ENCODE measurements at places on chromosomes 13 and 19. TPM values are rescaled to one million over a fixed set of nuclear protein-coding genes. Genes with fewer than 3 reads are reported as not detected.
A peak's percentile ranks its signal among the peaks of the same experiment; 100 is the strongest.

- H3K27ac ChIP-seq = no peak overlapping the region
- H3K27me3 ChIP-seq = peaks cover 50% of the 10 kb centered on the region
- DNase-seq = no peak
- H3K4me1 ChIP-seq = no peaks in the 10 kb centered on the region
- no peaks in the 10 kb centered on the region for H3K36me3 ChIP-seq
- no peak overlapping the region for H3K4me3 ChIP-seq
Observed at GRCh38 chr19:42657556-42657955, 62.8 kb upstream of the CEACAM8 start.

GRCh38 chr19:17226002-17226933 lies at the start of gene OCEL1:
Gene OCEL1 (plus strand): TSS chr19:17226226. CDS start chr19:17226248, 22 bp downstream.
- peak within 1 kb of the TSS; percentile 83 for H3K27ac ChIP-seq
- peak within 1 kb of the TSS; percentile 93 for H3K4me3 ChIP-seq
- H3K4me1 ChIP-seq = no peaks in the 10 kb centered on the region
- H3K36me3 ChIP-seq = peaks cover 9% of the 10 kb centered on the region
- no peaks in the 10 kb centered on the region for H3K27me3 ChIP-seq

- no peak for DNase-seq
- no peaks in the 10 kb centered on the region for H3K36me3 ChIP-seq
- peaks cover 8% of the 10 kb centered on the region for H3K4me1 ChIP-seq
- H3K27ac ChIP-seq = no peak overlapping the region
- H3K27me3 ChIP-seq = no peaks in the 10 kb centered on the region
- H3K4me3 ChIP-seq = no peak overlapping the region
Observed at GRCh38 chr13:20157151-20157796, 3.6 kb downstream of the GJA3 start.

Gene KCNN4
- total RNA-seq = 34.2 TPM

Gene TYROBP
- total RNA-seq = not detected

DNA sequence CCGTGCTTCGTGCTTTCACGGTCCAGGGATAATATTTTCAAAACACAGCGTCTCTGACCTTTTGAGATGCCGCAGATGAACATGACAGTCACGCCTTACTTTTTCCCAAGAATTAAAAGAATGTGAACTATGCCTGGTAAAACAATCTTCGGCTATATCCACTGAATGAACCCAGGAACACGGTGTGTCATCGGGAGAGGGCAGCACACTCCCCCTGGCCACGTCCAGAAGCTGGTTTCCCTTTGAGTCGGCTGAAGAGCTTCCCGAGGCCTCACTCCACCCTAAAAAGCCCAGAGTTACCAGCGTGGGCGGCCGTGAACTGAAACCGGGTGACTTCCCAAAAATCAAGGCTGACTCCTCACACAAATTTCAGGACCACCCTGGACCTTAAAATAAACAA lies 22.9 kb upstream of the SHISA2 start:
- H3K27ac ChIP-seq = peak overlapping the region; percentile 51
- H3K27me3 ChIP-seq = no peaks in the 10 kb centered on the region
- H3K4me3 ChIP-seq = peak overlapping the region; percentile 40
- no peaks in the 10 kb centered on the region for H3K36me3 ChIP-seq

- H3K4me1 ChIP-seq = peaks cover 14% of the 10 kb centered on the region
- peak; percentile 95 for DNase-seq
- H3K27ac ChIP-seq = peak overlapping the region; percentile 99
Observed at GRCh38 chr19:45478454-45479238, 10.8 kb downstream of the FOSB start.

GRCh38 chr19:3335431-3336350 lies 30.7 kb upstream of the NFIC start:
- DNase-seq = peak; percentile 74
- peak overlapping the region; percentile 55 for H3K4me3 ChIP-seq
- peaks cover 48% of the 10 kb centered on the region for H3K4me1 ChIP-seq
- H3K27me3 ChIP-seq = peaks cover 13% of the 10 kb centered on the region
- peak overlapping the region; percentile 99 for H3K27ac ChIP-seq
- no peaks in the 10 kb centered on the region for H3K36me3 ChIP-seq

DNA sequence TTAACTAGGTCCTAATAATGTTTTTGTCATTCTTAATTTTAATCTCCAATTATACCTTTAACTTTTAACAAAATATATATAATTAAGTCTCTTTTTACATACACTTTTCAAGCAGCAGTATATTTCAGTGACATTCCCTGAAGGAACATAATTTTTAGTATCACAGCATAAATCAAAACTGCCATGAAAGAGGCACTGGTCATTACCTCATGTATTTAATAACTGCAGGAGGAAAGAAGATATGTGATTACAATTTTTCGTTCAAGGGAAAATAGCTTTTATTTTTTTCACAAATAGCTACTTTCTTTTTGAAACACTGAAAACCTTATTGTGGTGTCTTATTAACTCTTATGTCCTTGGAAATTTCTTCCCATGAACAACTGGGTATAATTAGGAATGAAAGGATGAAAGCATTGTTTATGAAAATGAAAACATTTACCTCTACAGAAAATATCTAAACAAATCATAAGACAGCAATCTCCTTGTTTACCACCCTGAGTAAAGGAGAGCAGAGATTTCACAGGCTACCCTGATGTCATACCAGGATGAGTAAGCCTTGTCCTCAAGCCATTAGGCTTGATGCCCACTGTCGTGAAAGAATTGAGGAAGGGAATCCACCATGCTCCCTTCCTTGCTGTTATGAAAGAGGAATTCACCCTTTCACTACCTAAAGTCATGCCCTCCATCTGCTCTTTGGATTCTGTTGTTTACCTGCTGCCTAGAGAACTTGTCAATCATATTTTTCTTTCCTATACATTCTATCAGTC lies 877.2 kb upstream of the PCDH20 start:
- H3K27me3 ChIP-seq = peaks cover 6% of the 10 kb centered on the region
- H3K27ac ChIP-seq = no peak overlapping the region
- H3K36me3 ChIP-seq = no peaks in the 10 kb centered on the region
- DNase-seq = peak; percentile 76
- H3K4me1 ChIP-seq = no peaks in the 10 kb centered on the region

DNA sequence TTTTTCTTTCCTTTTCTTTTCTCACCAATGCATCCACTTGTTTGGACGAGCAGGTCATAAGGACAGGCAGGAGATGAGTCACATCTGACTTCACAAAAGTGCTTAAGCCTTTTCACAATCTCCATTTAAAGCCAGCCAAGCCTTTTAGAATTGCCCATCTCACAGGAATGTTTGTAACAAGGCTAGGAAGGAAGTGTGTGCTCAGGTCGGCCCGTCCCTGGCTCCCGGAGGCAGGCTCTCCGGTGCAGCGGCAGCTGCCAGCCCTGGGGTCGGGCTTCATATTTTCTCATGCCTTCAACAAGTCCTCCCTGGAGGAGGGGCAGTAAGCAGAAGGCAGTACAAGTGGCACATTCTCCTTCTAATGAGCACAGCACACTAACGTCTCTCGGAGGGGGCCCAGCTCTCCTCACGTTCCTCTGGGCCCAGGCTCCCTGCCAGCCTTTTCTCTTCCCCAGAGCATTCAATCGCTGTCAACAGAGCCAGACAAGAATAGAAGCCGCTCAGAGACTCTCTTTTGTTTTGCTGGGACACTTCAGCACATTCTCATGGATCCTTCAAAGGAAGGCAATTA lies 180.5 kb downstream of the COL4A1 start:
- peaks cover 29% of the 10 kb centered on the region for H3K4me1 ChIP-seq
- peak overlapping the region; percentile 73 for H3K27ac ChIP-seq
- peak; percentile 97 for DNase-seq

Gene ZNF112
- total RNA-seq = 5.4 TPM

GRCh38 chr13:67138970-67139369 lies 91.2 kb downstream of the PCDH9 start:
- no peak overlapping the region for H3K27ac ChIP-seq
- H3K4me3 ChIP-seq = no peak overlapping the region
- H3K36me3 ChIP-seq = no peaks in the 10 kb centered on the region
- DNase-seq = no peak
- H3K4me1 ChIP-seq = peaks cover 12% of the 10 kb centered on the region

DNA sequence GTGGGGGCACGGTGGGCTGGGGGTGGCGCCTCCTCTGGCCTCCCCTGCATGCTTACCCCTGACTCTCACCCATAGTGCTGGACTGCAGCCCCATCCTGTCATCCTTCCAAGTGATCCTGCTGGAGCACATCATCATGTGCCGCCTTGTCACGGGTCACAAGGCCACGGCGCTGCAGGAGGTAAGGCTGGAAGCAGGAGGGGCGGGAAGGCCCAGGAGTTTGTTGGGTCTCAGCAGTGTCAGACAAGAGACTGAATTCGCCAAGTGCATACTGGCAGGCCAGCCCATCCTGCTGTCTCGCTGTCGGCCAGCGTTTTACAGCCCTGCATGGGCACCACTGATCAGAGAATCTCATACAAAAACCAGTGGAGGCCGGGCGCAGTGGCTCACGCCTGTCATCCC lies 23.1 kb downstream of the MAU2 start:
- no peak for DNase-seq
- peaks cover 51% of the 10 kb centered on the region for H3K36me3 ChIP-seq
- H3K4me1 ChIP-seq = no peaks in the 10 kb centered on the region
- no peaks in the 10 kb centered on the region for H3K27me3 ChIP-seq

DNA sequence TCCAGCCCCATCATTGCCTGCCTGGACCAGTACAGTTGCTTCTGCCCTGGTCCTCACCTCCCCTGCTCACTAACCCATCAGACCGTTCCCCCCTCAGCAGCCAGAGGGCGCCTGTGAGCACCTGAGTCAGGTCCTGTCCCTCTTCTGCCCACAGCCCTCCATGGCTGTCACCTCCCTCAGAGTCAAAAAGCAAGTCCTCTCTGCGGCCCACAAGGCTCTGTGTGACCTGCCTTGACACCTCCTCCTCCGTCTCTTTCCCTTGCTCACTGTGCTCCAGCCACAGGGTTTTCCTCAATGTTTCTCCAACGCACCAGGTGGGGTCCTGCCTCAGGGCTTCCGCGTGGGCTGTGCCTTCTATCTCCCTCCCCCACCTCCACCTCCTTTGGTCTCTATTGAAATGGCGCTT lies 29.4 kb upstream of the PTPRS start:
- H3K27ac ChIP-seq = no peak overlapping the region
- no peak overlapping the region for H3K4me3 ChIP-seq
- H3K4me1 ChIP-seq = no peaks in the 10 kb centered on the region
- peaks cover 16% of the 10 kb centered on the region for H3K27me3 ChIP-seq
- DNase-seq = peak; percentile 66

DNA sequence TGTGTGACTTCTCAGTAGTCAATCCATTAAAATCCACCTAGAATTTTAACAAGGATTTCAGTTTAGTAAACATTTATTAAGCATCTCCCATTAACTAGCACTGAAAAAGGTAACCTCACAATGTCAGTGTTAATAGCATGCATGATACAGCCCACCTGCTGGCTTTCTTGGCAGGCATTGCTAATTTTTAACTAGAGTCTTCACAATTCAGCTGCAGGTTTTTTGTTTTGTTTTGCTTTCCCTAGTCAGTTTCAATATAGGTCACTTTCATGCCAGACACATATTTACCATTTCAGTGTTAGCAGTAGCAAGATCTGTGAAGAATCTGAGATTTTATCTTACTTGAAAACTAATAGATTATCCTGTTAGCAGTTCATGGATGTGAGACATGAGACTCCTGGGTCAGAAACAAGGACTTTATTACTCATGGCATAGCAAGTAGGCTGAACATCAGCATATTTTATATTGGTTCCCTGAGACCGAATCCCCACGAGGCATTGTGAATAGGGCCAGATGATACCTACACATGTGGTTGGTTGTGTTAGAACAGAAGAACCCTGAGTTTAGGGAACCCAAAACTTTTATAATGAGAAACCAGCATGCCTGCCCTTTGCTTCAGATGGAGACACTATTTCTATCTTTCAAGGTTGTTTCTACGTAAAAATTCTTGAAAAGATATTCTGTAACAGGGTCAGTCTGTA lies 198.0 kb upstream of the HTR2A start:
- no peak overlapping the region for H3K4me3 ChIP-seq
- no peaks in the 10 kb centered on the region for H3K4me1 ChIP-seq
- no peak overlapping the region for H3K27ac ChIP-seq
- DNase-seq = no peak
- no peaks in the 10 kb centered on the region for H3K27me3 ChIP-seq
- H3K36me3 ChIP-seq = no peaks in the 10 kb centered on the region

- no peak overlapping the region for H3K4me3 ChIP-seq
- no peak for DNase-seq
- H3K27ac ChIP-seq = no peak overlapping the region
- peaks cover 16% of the 10 kb centered on the region for H3K27me3 ChIP-seq
- H3K4me1 ChIP-seq = no peaks in the 10 kb centered on the region
Observed at GRCh38 chr19:13267889-13268288, 117.7 kb downstream of the IER2 start.

DNA sequence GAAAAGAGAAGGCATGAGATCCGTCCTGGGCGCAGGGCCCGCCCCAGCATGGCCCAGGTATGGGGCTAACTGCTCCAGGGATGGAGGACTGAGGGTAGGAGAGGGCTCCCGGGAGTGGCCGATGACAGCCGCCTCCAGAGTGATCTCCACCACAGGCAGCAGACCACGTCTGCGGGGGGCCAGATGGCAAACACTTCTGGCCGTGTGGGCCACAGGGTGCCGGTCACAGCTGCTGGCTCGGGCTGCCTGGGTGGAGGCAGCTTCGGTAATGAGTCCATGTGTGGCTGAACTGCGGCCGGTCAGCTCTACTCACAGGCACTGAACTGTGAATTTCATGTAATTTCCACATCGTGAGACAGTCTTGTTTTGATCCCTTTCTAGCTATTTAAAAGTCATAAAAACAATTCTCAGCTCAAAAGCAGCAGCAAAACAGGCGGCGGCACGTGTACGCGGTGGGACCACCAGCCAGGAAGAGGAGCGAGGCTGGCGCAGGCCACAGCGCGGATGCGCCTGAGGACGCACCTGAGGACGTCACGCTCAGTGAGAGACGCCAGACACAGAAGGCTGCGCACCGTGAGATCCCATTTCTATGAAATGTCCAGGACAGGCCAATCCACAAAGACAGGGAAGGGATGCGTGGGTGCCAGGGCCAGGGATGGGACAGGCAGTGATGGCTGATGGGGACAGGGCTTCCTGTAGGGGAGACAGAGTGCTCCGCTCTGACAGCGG lies 4.0 kb downstream of the LSM7 start:
- peaks cover 42% of the 10 kb centered on the region for H3K36me3 ChIP-seq
- H3K27me3 ChIP-seq = no peaks in the 10 kb centered on the region
- DNase-seq = no peak
- H3K27ac ChIP-seq = no peak overlapping the region
- peaks cover 16% of the 10 kb centered on the region for H3K4me1 ChIP-seq

Gene ZNF132
- not detected for total RNA-seq

GRCh38 chr13:106418556-106418955 lies 116.9 kb downstream of the EFNB2 start:
- DNase-seq = no peak
- no peaks in the 10 kb centered on the region for H3K27me3 ChIP-seq
- no peak overlapping the region for H3K4me3 ChIP-seq
- H3K4me1 ChIP-seq = no peaks in the 10 kb centered on the region

Gene INSL3
- not detected for total RNA-seq
